ENCODE measurements at places on chromosomes 1 and 21.
A peak's percentile ranks its signal among the peaks of the same experiment; 100 is the strongest.

DNA sequence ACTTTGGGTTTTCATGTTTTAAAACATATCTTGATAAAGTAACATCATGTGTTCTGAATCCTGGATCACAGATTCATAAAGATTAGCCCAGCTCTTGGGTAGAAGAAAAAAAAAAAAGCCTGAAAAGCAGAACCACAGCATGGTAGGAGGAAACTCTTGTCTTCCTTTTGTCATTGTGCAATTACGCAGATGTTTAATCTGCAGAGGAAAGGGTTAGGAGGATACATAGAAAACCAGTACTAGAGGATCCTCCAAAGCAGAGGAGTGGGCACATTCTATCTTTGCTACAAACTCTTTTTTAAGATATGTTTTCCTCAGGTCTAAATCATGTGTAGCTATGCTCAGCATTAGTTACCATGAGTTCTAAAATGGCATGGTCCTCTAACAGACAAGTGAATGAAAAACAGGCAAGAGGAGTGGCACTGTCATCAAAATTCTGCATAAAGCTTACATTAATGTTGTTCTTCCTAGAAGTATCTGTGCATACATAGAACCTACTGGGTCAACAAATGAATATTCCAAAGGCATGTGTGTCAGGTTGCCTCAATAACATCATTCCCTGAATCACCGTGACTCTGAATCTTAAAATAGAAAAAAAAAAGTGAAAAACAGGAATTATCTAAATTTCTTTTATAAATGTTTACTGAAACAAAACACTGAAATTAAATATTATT, 107.0 kb downstream of the NME7 start:
- no peak for DNase-seq

DNA sequence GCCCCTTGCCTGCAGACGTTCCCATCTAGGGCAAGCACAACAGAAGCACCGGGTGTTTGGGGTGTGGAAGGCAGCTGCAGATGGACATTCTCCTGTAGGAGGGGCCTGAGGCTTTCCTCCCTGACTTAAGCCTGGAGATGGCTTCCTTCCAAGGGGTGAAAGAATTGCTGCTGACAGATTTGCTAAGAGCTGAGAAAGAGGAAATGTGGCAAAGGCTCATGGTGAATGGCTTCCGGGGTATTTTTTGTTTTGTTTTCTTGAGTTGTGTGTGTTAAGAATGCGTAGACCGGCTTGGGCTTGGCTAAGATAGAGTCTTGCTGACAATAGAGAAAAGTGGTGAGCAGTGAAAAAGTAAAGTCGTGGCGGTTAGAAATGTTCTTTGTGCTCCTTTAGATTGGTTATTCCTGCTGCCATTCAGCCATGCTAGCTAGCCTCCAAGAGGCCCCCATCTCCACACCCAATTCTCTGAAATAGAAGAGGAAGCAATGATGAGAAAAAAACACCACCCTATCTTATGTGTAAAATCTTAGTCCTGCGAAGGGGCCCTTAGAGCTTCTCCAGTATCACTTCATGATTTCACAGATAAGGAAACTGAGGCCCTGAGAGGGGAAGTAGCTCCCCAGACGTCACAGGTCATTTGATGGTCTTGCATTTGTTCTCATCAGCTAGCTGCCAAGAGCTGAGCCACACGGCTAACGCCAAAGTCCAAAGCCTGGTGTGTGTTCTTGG, 36.9 kb downstream of the EIF2D start:
- no peak for DNase-seq

DNA sequence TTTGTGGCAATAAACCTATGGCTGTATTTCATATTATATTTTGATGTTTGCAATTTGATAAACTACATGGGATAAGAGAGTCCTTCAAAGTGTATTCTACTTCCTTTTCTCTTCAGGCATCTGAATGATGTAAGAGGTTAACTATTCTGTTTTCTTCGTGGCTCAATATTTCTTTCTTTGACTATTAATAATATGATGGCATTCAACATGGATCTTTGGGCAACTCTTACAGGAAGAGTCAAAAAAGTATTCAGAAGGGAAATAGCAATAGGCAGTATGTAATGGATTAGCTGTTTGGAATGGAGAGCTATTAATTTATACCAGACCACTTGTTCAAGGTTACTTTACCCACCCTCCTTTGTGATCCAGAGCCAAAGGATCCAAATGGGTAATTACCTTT, 74.4 kb downstream of the HMCN1 start:
- no peak for DNase-seq

DNA sequence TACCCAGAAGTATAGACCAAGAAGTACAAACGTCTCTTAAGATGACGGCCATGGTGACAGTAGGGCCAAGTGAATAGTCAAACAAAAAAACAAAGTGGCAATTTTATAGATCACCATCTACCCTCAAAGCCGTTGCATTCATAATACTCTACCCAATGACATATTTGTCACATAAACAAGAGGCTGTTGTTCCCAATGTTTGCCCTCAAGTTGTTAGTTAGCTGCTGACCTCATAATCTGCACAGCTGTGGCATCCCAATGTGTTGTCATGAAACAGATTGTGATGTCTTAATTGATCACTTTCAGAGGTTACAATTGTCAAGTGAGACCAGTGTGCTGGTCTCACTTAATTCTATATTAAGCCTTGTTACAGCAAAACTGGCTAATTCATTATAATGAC, 333.8 kb downstream of the ST6GALNAC3 start:
- no peak for DNase-seq

- no peak for DNase-seq
Measured at GRCh38 chr1:101738475-101738874, 258.3 kb downstream of the OLFM3 start.

- no peak for DNase-seq
Measured at GRCh38 chr1:158203693-158204457, 23.2 kb downstream of the CD1D start.

DNA sequence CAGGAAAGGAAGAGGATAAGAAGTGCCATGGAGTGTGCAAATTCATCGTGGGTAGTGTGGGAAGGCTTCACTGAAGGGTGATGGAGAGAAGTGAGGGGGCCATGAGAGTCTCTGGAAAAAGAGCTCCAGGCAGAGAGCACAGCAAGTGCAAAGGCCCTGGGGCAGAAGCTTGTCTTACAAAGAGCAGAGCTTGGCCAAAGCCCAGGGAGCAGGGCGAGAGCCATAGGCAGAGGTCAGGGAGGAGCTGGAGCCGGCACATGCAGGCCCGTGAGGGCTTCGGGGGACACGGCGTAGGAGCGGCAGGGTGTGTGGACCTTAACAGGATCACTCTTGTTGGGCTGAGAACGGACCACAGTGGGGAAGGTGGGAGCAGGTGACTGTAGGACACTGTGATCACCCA, 83.7 kb upstream of the EDN2 start:
- no peak for DNase-seq

GRCh38 chr1:169363046-169363730, 4.4 kb downstream of the NME7 start:
- DNase-seq = peak; percentile 37

- DNase-seq = no peak
Measured at GRCh38 chr1:39675220-39675619, 3.3 kb upstream of the NT5C1A start.

- no peak for DNase-seq
Measured at GRCh38 chr1:47767741-47768100, 229.5 kb downstream of the TRABD2B start.

DNA sequence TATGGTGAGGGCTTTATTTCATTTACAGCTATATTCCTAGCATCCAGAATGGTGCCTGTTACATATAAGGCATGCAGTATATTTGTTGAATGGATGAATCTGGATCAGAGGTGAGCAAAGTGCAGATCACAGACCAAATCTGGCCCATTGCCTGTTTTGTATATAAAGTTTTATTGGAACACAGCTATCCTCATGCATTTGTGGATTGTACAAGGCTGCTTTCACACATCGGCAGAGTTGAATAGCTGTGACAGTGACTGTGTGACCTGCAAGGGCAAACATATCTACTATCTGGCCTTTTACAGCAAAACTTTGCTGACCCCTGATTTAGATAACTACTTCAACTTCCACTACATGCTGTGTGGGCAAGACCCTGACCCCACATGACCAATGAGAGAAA, 54.0 kb upstream of the MRPS6 start:
- no peak for DNase-seq

GRCh38 chr21:29217818-29218291, 80.9 kb upstream of the BACH1 start:
- peak; percentile 93 for DNase-seq

DNA sequence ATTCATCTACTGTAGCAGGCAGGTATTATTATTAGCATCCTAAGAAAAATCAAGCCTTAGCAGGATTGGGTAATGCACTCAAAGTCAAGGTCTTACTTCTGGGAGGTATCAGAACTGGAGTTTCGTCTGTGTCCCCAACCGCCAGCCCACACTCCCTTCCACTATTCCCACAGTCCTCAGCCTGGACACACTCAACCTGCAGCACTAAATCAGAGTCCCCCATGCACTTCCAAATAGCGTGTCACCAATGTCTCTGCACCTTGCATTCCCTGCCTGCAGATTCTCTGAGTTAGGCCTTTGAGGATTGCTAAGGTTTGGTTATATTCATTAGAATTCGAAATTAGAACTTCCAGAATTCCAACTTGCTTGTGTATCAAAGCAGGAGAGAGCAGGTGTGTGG, 3.9 kb downstream of the LYPD8 start:
- DNase-seq = no peak

DNA sequence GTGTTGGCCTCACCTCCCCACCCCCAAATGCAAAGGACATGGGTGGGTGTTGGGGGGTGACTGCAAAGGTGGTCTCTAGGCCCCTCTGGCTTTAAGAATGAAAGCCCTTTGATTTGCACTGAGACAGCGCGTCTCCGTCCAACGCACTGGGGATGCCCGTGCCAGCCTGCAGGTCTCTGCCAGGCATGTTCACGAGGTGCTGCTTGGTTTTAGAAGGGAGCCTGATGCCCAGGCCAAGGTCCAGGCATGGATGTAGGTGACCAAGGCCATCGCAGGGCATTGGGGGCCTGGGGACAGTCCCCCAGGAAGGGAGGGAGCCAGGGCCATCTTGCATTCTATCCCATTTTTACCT, 363.6 kb upstream of the VAMP3 start:
- no peak for DNase-seq

DNA sequence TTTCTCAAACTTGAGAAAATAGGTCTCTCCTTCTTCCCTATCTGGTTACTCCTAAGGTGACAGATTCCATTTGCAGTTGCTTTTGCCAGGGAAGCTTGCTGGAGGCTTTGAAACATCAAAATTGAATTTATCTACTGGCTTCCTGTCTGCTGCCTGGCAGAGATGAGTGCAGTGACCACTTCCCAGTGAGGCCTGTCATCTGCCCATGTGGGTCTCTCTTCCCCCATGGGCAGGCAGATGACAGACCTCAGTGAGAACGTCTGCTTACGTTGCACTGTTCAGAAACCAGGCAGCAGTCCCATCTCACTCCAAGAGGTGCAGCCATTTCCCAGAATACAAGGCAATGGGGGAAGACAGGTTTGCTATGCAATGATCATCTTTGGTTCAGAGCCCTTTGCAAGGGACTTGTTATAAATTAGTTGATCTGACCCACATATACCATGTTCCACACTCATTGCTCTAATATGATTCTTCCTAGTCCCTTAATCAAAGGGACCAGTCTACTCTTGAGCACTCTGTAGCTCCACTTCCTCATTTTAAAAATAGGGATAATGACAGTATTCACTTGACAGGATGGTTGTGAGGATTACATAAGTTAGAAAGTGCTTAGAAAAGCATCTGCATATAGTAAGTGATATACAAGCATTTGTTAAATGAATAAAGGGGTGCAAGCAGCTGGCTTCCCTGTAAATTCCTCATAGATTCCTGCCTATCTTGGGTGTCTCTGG, 10.6 kb downstream of the PGBD5 start:
- DNase-seq = no peak

- DNase-seq = no peak
Measured at GRCh38 chr1:103348136-103348535, 177.4 kb upstream of the RNPC3 start.

- no peak for DNase-seq
Measured at GRCh38 chr1:31745096-31745945, 18.8 kb downstream of the ADGRB2 start.

GRCh38 chr1:240136402-240136801, 44.7 kb downstream of the FMN2 start:
- DNase-seq = peak; percentile 43

- DNase-seq = no peak
Measured at GRCh38 chr1:234735916-234736315, 125.9 kb upstream of the IRF2BP2 start.

DNA sequence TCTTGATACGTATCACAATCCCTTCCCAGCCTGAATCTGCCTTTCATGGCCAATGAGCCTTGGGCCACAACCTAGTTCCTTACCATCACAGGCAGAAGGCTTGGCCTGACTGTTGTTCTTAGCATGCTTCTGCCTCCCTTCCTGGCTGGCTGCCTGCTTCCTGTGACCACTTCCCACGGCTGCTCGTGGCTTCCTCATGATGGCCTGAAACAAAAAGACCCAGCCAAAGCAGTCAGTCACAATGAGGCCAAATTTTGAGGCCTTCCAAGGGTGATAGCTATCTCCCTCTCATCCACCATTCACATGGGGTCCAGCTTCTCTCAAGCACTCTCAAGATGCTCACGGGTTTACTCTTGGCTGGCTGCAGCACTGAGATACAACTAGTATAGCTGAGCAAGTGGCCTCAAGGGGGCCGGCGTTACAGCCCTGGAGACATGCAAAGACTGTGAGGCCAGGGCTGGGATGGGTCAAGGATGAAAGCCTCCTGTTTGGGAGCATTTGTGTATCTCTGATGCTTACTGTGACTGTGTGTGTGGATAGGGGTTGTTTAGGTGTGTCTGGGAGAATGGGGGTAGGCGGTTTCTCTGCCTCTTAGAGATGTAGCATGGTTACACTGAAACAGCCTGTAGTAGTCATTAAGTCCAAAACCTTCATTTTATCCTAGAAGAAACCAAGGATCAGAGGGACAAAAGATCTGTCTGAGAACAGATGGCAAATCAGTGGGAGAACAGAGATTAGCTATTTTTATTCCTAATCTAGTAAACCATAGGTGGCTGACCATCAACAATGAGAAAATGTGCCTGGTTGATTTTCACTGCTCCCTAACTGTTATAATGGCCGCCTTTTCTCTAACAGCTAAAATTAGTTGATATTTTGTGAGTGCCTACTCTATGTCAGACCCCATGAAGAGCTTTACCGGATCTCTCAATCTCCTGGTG, 5.4 kb upstream of the TOE1 start:
- no peak for DNase-seq

- no peak for DNase-seq
Measured at GRCh38 chr1:178802873-178803272, 68.0 kb downstream of the ANGPTL1 start.

DNA sequence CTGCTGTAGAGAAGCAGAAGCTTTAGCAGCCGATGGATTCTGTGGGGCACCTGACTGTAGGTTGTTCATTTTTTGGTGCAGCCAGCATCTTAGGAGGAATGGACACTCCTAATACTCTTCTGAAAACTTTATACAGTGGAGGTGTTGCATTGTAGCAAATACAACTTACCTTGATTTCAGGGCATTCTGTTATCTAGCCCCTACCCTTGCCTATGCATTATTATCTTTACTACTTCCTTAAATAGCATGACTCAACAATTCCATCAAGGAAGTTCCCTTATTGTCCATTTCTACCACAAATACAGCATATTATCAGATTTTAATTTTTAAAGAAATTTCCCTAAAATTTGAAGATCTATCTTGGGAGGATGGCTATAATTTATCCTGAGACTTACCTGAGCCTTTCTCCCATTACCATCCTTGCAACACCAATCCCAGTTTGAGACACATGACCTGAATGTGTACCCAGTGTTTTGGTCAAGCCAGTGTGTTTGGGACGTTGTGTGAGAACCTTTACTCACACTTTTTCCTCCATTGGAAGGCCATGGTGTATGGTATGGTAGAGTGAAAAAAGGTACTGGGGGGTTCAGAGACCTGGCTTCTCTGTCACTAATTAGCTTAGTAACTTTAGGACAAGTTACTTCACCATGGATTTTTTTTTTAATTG, 9.2 kb downstream of the POU2F1 start:
- no peak for DNase-seq
